ENCODE measurements at places on chromosomes 5 and 9.

DNA sequence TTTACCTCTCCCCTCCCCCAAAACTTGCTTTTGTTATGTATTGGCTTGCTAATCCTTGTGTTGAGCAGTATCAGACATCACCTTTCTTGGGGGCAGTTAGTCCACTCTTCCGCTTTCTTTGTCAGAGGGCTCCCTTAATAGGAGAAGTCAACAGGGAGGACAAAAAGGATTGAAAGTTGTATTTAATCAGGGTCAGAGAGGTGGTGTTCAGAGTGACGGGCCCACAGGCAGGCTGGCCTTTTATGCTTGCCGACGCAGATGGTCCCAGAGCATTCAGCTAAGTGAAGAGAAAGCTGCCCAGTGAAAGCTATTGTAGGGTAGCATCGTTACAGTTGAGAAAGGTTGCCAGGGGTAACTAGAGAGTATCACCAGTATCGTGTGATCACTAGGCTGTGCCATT is 131.1 kb downstream of the ZCCHC7 start:
- no peak for DNase-seq

DNA sequence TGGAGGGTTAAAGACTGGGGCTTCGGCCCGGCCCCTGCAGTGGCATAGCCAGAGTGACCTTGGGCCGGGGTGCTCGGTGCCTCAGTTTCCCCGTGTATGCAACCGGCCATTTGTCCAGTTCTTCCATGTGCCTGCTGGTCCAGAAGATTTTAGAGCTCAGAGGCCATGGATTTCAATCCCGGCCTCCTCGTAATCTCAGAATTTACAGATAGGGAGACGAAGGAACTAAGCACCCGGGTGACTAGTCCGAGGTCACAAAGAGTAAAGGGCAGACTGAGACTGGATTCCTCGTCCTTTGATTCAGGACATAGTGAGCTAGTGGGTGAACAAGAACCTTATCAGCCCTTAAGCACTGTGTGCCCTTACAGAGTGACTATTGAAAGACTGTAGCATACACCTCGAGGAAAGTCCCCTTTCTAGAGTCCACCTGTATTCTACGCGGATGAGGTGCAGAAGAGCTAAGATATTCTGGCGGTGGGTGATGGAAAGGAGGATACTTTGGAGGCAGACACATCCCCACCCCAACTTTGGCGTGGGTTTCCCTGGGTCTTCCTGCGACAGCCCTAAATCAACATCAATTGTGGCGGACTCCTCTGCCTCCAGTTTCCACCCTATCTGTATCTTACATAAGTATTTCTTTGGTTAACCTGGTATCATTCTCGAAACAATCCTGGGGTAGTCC is 597 bp downstream of the SLC31A1 start:
- DNase-seq, result no peak

- DNase-seq, result no peak
Measured at GRCh38 chr5:58075907-58076306, 384.0 kb downstream of the PLK2 start.

DNA sequence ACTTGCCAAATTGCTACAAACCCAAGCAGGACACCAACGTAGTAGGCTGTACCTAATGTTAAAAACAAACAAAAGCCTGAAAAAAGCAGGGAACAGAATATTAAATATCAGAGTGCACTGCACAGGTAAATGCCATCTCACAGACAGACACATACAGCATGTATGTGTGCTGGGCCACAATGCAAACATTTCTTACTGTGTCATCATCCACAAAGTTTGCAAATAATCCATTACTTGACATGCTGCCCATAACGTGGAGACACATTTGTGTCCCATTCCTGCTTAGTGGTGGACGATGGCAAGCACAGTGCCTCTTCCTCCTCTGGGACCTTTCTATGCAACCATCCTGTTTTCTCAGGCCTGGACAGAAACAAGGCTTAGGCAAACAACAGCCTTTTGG is 44.7 kb downstream of the GOLM1 start:
- DNase-seq, result no peak

DNA sequence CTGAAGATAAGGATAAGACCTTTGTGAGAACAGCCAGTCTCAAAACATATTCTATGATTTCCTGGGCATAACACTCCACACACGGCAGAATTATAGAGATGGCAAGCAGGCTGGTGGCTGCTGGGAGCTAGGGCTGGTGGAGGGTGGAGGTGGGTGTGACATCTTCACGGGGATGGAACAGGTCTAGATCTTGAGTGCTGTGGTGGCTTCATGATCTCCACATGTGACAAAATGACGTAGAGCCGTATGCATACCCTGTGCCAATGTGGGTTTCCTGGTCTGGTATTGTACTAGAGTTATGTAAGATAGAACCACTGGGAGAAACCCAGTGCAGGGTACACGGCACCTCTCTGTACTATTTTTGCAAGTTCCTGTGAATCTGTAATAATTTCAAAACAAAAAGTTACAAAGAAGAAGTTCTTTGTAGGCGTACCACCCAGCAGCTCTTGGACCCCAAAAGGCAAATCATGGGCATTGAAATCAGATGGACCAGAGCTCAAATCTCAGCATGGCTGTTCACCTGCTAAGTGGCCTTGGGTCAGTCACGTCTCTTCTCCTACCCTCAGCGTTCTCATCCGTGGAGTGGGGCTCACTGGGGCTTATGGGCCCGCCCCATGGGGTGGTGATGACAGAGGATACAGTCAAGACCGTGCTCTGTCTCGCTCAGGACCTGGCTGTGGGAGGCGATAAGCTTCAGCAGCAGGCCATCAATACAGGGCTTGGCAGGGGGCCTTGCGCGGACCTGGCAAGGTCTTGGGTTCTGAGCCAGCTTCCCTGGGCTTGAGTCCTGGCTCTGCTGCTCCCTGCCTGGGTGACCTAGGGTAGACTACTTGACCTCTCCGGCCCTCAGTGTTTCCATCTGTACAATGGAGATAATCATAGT is 74.7 kb upstream of the UNC5A start:
- DNase-seq, result peak; percentile 12

DNA sequence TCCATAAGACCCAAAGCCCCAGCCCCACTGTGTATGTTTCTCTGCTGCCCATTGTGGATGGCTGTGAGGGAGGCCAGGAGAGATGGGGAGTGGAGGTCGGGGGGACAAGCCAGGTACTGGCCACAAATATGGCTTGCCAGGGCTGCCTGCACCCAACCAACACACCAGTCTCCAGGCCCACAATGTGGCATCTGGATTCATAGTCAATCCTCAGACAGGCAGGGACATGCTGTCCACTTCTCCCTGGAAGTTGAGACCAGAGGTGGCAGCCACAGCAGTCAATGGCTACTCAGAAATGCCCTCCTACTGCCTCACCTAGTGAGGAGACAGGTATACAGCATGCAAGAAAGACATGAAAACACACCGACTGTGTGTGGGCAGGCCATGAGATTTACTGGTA is 61.2 kb upstream of the SLC25A51 start:
- no peak for DNase-seq

- no peak for DNase-seq
Measured at GRCh38 chr5:133154274-133155075, 102.7 kb downstream of the HSPA4 start.
